ENCODE measurements at places on chromosomes 5 and 9.

DNA sequence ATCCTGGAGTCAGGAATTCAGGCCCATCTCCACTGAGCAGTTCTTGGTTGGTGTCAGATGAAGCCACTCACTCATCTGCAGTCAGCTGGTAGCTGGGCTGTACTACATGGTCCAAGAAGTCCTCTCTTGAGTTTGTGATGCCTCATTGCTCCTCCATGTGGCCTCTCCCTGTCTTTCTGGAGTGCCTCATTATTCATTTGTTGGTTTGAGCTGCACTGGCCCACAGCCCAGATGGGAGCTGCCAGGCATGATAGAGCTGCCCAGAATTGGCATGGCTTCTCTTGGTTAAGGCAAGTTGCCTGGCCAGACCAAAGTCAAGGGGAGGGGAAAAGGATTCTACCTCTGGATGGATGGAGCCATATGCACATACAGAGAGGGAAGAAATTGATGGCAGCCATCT lies 8.0 kb downstream of the PTCD2 start:
- no peak for DNase-seq

DNA sequence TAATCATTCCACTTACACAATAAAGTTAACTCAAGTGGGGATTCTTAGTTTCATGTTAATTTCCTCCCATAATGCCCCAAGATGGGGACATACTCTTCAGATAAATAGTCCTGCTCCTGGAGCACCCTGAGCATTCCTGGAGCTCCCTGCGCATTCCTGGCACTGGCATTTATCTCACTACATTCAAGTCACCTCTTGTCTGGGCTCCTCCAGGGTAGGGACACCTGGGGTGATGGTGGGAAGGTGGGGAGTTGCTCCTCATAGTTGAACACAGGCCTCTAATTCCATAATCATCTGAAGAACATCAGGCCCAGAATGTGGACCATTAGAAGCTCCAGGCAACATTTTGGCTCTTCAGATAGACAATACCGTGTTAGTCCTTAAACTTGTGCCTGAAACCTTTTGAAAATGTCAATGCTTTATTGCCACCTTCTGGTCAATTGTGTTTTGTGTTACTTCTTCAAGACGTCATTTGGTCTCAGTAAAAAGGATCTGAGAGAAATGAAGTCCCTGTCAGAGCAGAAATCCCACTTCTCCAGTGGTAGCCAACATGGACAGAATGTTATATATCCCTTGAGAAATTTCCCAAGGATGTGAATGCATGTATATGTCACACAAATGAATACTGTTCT lies 14.2 kb upstream of the AGGF1 start:
- peak; percentile 4 for DNase-seq

GRCh38 chr9:119712325-119712724 lies 343.1 kb upstream of the BRINP1 start:
- no peak for DNase-seq

DNA sequence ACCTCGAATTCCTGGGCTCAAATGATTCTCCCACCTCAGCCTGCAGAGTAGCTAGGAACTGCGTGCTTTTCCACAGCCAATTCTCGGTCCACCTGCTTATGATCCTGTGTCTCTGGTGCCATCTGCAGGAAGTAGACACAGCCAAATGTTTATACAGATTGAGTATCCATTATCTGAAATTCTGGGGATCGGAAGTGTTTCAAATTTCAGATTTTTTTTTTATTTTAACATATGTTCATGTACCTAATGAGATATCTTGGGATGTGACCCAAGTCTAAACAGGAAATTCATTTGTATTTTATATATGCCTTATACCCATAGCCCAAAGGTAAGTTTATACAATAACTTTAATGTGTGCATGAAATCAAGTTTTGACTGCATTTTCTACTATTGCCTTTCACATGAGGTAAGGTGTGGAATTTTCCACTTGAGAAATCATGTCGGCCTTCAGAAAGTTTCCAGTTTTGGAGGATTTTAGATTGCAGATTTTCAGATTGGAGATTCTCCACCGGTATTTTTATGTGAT lies 89.5 kb downstream of the ESM1 start:
- DNase-seq, result no peak

DNA sequence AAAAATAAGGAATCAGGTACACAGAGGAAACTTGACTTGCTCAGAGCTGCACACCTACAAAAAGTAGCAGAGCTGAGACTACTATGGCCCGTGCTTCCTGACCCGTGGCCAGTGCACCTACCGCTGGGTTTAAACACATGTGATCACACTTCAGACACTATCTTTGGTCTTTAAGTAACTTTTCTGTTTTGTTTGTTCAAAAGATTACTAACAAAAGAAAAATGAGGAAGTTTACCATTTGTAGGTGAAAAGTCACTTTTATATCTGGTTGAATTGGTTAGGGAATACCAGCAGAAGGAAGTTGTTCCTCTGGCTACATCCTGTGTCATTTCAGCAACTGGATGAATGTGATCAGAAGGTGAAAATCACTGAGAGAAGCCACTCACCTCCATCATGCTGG lies 6.5 kb upstream of the SYK start:
- no peak for DNase-seq

- DNase-seq, result no peak
Measured at GRCh38 chr9:529731-530130, 311.8 kb upstream of the DMRT1 start.

DNA sequence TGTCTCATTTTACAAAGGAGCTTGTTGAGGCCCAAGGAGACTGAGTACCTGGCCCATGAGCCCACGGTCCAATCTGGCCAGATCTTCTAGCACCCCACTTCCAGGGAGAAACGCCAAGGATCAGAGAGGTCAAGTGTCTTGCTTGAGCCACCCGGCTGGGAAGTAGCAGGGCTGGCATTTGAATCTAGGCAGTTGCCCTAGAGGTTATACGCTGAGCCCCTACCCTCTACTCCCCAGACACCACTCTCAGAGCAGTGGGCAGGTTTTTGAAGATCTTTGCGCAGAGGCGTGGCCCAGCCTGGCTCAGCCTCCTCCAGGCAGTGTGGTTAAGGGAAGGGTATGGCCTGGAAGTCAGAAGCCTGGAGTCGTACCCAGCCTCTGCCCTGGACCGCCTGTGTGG lies 5.8 kb upstream of the NUP214 start:
- no peak for DNase-seq

- no peak for DNase-seq
Measured at GRCh38 chr9:78267889-78268288, 29.0 kb upstream of the PSAT1 start.

GRCh38 chr9:121322737-121323448 lies 47.2 kb downstream of the STOM start:
- no peak for DNase-seq

DNA sequence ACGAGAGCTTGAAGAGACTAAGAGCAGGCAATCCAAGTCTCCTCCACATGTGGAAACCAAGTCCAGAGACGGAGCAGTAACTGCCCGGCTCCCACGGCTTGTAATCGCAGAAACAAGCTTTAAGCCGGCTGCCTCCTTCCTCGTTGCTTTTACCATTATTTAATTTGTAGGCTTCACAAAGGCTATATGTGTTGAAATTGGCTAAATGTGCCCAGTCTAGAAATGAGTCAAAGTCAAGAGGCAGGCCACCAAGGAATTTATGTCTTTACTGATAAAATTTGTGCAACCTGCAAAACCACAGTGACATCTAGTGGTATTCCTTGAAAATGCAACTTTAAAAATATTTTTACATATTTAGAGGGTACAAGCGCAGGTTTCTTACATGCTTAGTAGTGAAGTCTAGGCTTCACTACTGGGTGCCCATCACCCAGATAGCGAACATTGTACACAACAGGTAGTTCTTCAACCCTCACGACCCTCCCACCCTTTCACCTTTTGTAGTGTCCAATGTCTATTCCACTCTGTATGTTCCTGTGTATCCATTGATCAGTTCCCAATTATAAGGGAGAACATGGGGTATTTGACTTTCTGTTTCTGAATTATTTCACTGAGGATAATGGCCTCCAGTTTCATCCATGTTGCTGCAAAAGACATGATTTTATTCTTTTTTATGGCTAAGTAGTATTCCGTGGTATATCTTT lies 33.5 kb upstream of the EBF1 start:
- DNase-seq, result peak; percentile 40

DNA sequence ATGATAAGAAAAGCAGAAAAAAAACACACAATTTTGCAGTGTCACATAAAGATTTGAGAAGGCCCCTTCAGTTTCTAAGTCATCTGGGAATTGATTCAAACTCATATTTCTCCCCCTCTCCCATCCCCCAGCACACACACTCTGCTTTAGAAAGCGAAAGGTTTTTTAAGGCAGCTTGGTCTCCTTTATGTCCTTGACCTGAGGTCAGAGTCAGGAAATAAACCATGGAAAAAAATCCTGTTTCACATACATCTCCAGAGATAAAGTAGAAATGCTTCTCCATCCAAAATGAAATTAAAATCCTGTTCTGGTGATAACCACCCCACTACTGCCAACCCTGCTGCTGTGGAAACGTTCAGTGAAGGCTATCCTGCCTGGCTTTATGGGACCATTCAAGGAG lies 52.6 kb downstream of the TMEM252 start:
- DNase-seq, result no peak

DNA sequence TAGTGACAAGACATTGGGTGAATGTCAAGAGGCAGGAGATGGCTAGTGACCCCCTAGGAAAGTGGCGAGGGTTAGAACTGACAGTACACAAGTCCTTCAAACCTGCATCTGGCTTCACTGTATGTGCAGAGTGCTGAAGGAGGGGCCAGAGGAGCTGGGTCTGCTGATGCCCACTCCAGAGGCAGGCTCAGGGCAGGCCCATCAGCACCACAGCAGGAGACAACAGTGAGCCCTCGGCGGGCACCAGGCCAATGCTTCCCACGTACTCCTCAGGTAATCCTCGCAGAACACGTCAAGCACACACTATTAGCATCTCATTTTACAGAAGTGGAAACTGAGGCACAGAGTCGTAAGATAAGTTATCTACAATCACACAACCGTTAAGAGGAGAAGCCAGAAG lies 76.1 kb upstream of the SH3PXD2B start:
- no peak for DNase-seq

- no peak for DNase-seq
Measured at GRCh38 chr9:70389188-70389587, 25.3 kb downstream of the KLF9 start.

- DNase-seq, result no peak
Measured at GRCh38 chr5:17314907-17315471, 97.6 kb downstream of the BASP1 start.

- no peak for DNase-seq
Measured at GRCh38 chr9:110691002-110691549, 22.5 kb downstream of the MUSK start.

DNA sequence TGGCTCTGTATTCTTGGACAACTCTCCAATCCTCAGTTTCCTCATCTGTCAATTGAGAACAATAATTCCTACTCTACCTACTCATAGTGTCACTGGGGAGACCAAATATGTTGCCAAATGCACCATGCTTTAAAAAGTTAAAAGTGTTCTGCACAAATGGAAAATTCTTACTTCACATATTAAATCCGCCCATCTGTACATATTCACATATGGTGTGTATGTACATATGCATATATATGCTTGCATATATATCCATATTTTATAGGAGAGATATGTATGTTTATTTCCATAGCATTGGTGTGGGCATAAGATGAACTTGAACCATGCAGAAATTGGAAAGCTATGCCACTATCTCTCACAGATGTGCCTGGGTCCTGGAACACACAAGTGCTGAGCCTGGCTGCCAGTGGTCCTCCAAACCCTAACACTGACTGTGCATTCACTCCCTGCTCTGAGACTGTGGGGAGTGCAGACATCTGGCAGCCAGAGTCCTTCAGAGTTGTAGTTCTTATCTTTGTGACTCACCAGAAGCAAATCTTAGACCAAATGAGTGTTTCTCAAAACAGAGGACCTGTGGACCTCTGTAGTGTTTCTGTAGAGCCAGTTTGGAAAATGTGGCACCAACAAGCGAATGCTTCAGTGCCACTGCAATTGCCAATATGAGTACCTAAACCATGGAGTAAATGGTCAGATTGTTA lies 168.7 kb downstream of the GRIA1 start:
- peak; percentile 40 for DNase-seq

GRCh38 chr5:126855266-126855665 lies 78.3 kb downstream of the LMNB1 start:
- no peak for DNase-seq

DNA sequence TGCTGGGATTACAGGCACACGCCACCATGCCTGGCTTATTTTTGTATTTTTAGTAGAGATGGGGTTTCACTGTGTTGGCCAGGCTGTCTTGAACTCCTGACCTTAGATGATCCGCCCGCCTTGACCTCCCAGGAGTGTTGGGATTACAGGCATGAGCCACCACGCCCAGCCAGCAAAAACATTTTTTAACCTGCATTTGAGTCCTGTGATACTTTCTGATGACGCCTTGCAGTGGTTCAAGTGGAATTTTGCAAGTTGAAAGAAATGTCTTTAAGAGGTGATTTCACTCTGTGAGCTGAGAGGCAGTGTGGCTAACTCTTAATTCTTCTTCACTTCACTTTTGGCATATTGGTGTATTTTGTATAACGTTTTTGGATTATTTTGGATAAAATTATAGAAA lies 9.1 kb downstream of the ANP32B start:
- DNase-seq, result no peak

DNA sequence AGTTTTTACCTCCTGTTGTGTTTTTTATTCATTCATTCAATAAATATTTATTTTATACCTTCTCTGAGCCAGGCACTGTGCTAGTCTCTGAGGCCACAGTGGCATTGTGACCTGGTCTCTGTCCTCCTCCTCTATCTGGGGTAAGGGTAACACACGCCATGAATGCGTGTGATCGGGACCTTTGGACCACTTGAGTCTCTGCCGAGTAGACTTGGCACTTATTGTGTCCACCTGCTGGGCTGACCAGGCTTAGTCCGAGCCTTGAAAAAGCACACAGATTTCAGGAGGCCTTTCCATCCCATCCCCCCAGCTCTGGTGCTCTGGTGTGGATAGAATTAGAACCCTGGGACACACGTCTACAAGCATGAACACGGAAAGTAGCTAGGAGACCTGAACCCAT lies 58.7 kb downstream of the ERGIC1 start:
- DNase-seq, result no peak

DNA sequence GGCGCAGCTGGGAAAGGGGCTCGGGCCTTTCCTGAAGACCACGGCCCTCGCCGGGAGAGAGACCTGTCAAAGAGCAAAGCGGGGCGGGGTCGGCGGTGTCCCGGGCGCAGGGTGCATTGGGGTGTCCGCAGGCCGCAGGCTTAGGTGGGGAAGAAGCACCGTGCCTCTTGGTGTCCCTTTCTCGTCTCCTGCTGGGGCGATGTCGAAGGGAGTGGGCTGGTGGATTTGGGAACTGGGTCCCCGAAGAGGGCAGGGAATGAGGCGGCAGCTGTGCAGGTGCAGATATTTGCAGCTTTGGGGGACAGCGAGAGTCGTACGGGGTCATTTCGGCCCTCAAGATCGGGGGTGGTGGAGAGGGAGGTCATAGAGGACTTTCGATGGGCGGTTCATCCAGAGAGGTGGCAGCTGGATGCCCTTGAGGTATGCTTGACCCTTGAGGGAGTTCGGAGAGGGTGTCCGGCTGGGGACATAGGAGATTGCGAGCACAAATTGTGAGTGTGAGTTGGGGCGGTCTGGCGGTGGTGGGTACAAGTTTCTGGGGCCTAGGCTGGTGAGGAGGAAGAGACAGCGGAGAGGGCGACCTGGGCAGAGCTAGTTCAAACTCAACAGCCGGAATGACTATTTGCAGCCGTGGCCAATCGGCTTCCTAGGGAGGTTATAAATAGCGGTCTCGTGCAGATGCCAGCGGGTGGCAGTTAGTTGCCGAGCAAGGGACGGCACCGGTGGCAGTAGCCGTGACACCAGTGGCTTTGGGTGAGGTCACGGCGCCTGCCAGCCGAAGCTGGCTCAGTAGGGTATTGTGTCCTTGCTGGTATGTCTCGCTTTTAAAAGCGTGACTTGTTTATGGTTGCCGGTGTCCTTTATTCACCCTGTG lies 601 bp downstream of the NNT start:
- no peak for DNase-seq
